ENCODE measurements at places on chromosomes 2 and 18. TPM values are rescaled to one million over a fixed set of nuclear protein-coding genes. Genes with fewer than 3 reads are reported as not detected.

The CD8B2 gene
- not detected for total RNA-seq

The CLEC4F gene
- 0.57 TPM for total RNA-seq

The L3MBTL4 gene
- total RNA-seq = 13.2 TPM

The SERPINB4 gene
- not detected for total RNA-seq

All from upper lobe of left lung (tissue), 6 donors.